ENCODE measurements at places on chromosomes 4 and X. TPM values are rescaled to one million over a fixed set of nuclear protein-coding genes. Genes with fewer than 3 reads are reported as not detected.

DNA sequence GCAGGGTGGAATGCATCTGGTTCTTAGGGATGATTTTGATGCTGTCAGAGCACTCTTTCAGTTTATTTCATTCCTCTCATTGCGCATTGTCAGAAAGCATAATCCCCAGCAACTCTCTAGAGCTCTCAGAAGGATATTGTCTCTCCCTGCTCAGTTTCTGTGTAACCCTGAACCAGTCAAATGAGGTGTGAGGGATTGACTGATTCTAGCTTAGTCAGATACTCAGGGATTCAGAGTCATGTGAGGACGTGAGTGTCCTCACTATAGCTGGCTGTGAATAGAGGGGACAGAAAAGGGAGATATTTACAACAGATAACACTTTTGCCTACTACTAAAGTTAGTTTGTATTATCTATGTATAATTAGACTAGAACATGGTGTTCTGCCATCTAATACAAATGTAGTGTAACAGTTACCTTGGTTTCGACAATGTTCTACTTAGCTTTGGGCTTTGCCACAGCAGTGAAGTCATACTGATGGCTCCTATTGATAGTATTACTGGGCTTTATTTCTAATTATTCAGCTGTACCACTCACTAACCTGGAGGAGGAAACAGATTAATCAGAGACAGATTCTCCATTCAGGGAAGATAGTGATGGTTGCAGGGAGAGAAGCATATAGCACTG, 19.5 kb downstream of the AP1AR start:
- DNase-seq = no peak

DNA sequence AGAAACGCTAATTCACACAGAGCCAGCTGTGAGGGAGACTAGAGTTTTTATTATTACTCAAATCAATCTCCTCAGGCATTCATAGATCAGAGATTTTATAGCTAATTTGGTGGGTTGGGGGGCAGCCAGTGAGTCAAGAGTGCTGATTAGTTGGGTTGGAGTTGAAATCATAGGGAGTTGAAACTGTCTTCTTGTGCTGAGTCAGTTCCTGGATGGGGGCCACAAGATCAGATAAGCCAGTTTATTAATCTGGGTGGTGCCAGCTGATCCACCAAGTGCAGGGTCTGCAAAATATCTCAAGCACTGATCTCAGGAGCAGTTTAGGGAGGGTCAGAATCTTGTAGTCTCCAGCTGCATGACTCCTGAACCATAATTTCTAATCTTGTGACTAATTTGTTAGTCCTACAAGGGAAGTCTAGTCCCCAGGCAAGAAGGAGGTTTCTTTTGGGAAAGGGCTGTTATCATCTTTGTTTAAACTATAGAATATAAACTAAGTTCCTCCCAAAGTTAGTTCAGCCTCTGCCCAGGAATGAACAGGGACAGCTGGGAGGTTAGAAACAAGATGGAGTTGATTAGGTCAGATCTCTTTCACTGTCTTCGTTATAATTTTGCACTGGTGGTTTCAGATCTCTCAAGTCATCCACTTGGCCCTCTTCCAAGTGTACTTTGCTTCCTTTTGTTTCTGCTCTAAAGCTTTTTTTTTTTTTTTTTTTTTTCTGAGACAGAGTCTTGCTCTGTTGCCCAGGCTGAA, 5.4 kb upstream of the NAA11 start:
- no peak for DNase-seq

- DNase-seq = no peak
Measured at GRCh38 chr4:86876894-86877685, 15.1 kb downstream of the C4orf36 start.

HTN3 gene
- not detected for polyA plus RNA-seq

GPR82 gene
- 0.26 TPM for polyA plus RNA-seq

HMX1 gene
- not detected for polyA plus RNA-seq

CXorf65 gene
- 0.31 TPM for polyA plus RNA-seq
